Spleen (tissue), 13 donors: ENCODE measurements at places on chromosomes 7 and 10. TPM values are rescaled to one million over a fixed set of nuclear protein-coding genes. Genes with fewer than 3 reads are reported as not detected.

The H2BK1 gene
- 0.24 TPM for polyA plus RNA-seq

The EGR2 gene
- 6.3 TPM for polyA plus RNA-seq

The SFRP5 gene
- 0.09 TPM for polyA plus RNA-seq

The INA gene
- polyA plus RNA-seq, result 0.02 TPM

The ANKRD30A gene
- polyA plus RNA-seq, result not detected

The EVX1 gene
- polyA plus RNA-seq, result not detected

The SUGCT gene
- polyA plus RNA-seq, result 1.7 TPM

The PROSER2 gene
- 1.6 TPM for polyA plus RNA-seq

The FAM24B gene
- 5.4 TPM for polyA plus RNA-seq

The SPDYE5 gene
- 0.03 TPM for polyA plus RNA-seq

The ENKUR gene
- polyA plus RNA-seq, result 0.15 TPM

The MARVELD1 gene
- polyA plus RNA-seq, result 6.4 TPM

The CRYGN gene
- polyA plus RNA-seq, result 0.27 TPM

The STOX1 gene
- polyA plus RNA-seq, result 0.26 TPM

The OR2A7 gene
- polyA plus RNA-seq, result 0.09 TPM

The ACBD7 gene
- polyA plus RNA-seq, result not detected

The OR6B1 gene
- not detected for polyA plus RNA-seq

The PGAM2 gene
- polyA plus RNA-seq, result 4.0 TPM

The EBLN1 gene
- not detected for polyA plus RNA-seq
